ENCODE measurements at places on chromosomes 16 and 17.

GRCh38 chr16:75304521-75305363 lies 53.3 kb upstream of the BCAR1 start:
- no peak for DNase-seq

- DNase-seq: no peak
Measured at GRCh38 chr16:79776243-79776847, 175.8 kb upstream of the MAF start.

DNA sequence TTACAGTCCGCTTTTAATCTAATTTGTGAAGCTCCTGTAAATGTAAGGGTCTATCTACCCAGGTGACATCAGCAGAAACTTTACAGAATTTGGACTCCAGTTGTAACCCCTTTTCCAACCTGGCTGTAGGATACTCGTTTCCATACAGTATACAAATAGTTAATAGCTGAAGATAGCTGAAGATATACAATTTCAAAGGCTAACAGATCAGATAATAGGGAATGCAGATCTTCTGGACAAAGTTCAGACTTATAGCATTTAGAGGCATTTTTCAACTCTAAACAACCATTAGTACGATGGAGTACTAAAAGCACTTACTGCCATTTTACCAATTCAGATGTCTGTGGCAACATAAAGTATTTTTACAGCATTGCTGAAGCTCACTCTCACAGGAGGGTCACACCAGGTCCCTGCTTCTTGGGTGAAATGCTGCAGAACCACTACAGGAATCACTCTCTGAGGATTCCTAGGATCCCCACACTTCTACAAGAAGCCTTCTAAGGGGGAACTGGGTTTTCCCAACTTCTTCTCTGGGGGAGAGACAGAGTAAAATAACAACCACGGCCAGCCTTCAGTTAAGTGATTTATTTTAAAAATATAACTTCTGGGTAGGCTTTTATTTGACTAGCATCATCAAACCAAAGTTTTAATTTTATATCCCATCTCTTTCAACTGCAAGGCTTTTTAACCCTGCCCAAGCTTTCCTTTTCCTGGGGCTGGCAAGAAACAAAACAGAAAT lies 2.9 kb downstream of the VEZF1 start:
- no peak for DNase-seq

DNA sequence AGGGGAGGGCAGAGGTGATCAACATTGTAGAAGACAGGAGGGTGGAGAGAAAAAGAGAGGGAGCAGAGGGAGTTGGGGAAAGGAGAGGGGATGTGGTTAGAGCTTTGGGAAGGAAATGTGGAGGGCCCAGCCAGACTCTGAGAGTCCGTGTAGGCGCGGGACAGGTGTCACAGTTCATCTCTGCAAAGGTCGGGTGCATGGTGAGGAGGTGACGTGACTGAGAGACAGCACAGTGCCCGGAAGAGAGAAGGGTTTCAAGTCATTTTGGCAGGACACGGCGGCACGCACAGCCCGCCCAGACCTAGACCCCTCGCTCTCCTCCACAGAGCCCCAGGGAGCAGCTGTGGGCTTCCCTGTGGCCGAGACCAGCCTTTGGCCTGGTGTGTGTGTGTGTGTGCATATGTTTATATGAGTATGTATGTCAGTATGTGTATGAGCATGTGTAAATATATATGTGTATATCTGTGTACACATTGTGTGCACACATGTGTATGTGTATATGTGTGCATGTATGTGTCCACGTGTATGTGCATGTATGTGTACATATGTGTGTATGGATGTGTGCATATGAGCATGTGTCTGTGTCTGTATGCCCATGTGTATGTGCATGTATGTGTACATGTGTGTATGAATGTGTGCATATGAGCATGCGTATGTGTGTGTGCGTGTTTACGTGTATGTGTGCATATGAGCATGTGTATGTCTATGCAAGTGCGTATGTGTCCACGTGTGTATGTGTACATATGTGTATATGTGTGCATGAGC lies 104.6 kb downstream of the SEC14L1 start:
- DNase-seq: no peak

DNA sequence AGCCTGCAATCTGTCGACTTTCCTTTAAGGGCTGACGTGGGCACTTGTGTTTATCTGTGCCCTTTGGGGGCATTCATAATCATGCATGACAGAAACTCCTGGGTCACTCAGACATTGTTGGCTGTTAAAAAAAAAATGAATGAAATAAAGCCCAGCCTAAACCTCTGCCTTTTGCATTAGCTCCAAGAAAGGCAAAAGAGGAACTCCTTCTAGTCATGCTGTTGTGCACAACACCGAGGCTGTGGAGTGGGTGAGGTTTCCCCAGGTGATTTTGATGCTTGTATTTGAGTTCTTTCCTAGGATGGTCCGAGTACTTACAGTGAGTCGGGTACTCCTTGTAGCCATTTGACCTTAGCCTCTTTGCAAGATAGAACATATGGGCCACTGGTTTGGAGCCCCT lies 49.6 kb upstream of the IRX6 start:
- DNase-seq: no peak

DNA sequence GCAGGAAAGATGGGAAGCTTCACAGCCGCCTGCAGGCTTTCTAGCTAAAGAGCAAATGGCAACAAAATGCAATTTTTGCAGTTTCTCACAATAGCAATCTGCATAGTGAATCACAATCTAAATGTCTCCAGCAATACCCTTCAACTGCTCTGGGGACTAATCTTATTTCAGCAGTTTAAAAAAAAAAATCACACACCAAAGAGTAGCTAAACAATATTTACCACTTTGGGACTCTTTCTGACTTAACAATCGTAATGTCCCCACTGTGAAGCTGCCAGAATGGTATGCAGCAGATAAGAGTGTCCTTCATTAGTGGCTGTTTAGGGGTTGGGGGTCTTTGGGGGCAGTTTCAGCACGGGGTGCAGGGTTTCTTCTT lies 9.8 kb downstream of the CPPED1 start:
- no peak for DNase-seq

GRCh38 chr17:81056312-81056711 lies 21.4 kb downstream of the BAIAP2 start:
- no peak for DNase-seq

GRCh38 chr17:5817475-5818395 lies 233.4 kb upstream of the NLRP1 start:
- no peak for DNase-seq

DNA sequence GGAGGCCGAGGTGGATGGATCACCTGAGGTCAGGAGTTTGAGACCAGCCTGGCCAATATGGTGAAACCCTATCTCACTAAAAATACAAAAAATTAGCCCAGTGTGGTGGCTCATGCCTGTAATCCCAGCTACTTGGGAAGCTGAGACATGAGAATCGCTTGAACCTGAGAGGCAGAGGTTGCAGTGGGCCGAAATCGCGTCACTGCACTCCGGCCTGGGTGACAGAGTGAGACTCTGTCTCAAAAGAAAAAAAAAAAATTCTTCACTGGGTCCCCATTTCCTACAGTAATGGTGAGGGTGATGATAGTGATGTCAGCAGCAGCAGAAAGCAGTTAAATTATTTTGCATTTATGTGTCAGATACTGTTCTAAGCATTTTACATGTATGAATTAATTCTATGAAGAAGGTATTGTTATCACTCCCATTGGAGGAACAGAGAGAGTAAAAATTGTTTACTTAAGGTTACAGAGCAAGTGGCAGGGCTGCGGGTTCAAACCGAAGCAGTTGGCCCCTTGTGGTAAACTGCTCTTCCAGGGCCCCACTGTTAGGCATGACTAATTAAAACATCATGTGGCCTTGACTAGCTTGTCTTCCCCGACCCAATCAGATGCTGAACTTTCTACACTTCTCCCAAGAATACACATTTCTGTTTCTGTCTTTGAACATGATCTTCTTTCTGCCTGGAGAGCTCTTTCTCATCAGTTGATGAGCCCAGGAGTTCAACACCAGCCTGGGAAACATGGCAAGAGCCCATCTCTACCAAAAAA lies 45.8 kb downstream of the STAT3 start:
- no peak for DNase-seq

DNA sequence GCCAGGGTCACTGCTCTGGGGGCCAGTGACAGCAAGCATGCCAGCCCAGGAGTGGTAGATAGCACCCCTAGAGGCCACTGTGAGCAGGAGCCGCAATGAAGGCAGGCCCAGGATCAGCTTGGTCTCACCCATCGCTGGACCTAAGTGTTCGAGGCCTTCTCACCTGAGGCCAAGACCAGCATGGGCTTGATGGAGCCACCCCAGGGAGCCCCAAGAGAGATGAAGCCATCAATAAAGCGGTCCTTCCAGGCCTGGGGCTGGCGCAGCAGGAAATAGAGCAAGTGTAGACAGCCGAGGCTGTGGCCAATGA lies 1.8 kb downstream of the LCAT start:
- DNase-seq: no peak

GRCh38 chr16:10180771-10181163 lies 1.5 kb downstream of the GRIN2A start:
- peak; percentile 22 for DNase-seq

DNA sequence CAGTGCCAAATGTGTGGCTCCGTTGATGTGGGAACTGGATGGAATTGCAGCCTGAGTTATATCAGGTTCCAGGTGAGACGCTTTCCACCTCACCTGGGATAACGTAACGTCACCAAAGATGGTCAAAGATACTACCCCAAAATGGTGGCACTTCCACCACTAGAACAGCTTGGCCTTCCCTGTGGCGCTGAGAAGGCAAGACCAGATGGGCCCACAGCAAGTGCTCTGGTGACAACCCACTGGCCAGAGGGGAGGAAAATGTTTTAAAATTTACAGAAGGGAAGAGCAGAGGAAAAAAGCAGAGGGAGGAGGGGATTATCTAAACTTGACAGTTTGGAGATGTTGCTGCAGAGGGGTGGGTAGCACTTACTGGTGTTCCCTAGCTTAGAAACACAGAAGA lies 7.5 kb upstream of the ITGA2B start:
- no peak for DNase-seq

DNA sequence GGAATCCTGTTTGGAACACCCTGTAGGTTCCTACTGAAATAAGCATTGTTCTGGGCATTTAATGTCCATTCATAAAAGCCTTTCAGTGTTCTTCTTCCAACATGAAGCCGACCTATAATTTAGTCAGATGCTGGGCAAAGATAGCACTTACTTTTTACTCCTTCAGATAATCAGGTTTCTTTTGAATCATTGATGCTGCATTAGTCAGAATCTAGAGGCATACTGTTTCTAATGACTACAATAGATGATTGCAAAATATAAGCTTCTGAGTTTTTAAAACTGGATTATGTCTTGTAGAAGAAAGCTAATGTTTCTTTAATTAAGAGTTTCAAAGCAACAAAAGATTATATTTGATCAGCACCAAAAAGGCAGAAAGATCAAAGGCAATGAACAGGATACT lies 16.0 kb downstream of the MMD start:
- DNase-seq: no peak

DNA sequence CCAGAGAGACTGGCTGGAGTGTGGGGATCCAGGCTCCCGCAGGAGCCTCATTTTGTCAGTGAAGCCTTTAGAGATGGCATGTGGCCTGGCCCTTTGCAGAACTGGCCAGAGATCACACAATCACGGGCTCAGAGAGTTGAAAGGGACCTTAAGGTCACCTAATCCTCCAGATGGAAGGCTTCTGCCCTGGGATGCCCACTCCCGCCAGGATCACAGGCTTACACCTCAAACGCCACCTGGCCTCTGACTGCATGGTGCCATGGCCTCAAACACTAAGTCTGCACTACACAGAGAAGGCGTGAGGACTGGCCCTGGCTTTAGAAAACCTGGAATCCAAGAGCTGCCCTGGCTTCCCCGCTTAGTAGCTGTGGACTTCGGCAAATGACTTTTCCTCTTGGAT lies 306.8 kb upstream of the CCL2 start:
- DNase-seq: no peak

- DNase-seq: no peak
Measured at GRCh38 chr17:50027172-50027880, 28.6 kb upstream of the ITGA3 start.

DNA sequence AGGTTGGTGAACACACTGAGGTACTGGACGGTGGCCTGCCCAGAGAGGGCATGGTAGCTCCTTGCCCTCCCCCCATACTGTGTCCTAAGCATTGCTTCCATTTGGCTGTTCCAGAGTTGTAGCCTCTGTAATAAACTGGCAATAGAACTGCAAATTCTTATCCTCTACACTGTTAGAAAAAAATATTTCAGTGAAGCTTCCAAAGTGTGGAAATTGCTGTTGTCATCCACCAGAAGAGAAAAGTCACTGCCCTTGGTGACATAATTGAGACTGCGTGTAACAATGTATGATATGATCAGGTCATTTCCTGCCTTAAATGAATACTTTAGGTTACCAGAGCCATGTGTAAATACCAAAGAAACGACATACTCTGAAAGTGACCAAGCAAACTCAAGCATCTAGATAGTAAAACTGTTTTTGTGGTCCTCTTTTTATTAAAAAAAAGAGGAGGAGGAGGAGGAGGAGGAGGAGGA lies 65.9 kb downstream of the CEP95 start:
- DNase-seq: no peak

DNA sequence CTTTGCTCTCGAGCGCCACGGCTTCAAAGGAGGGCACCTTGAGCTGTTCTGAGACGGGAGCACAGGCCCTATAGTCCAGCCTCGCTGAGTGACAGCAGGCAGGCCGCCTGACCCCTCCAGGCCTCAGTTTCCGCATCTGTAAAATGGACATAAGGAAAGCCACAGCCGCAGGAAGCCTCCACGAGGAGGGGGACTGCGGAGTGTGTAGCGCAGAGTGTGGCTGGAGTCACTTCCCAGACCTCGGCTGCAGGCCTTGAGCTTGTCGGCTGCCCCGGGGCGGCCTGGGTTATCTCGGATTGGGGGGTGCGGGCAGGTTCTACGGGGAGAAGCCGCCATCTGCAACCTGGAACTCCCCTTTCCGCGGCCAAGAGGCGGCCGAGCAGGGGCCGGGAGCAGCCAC lies 40.8 kb downstream of the ZFPM1 start:
- DNase-seq: no peak

- no peak for DNase-seq
Measured at GRCh38 chr16:31055613-31056012, 18.4 kb downstream of the ZNF668 start.

- no peak for DNase-seq
Measured at GRCh38 chr17:75549246-75550138, 24.0 kb downstream of the LLGL2 start.

- DNase-seq: peak; percentile 42
Measured at GRCh38 chr17:59620518-59621259, 994 bp downstream of the CLTC start.

GRCh38 chr17:81424151-81425017 lies 29.1 kb downstream of the BAHCC1 start:
- no peak for DNase-seq

DNA sequence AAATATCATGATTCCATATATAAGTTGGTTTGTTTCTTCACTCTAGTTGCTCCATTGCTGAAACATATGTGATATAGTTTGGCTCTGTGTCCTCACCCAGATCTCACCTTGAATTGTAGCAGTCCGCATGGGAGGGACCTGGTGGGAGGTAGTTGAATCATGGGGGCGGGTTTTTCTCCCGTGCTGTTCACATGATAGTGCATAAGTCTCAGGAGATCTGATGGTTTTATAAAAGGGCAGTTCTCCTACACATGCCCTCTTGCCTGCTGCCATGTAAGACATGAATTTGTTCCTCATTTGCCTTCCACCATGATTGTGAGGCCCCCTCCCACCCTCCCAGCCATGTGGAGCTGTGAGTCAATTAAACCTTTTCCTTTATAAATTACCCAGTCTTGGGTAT lies 915.5 kb downstream of the KCNJ2 start:
- DNase-seq: no peak

GRCh38 chr16:68332411-68333121 lies 21.7 kb downstream of the PRMT7 start:
- DNase-seq: no peak

- no peak for DNase-seq
Measured at GRCh38 chr17:77839698-77840512, 118.6 kb upstream of the TNRC6C start.

GRCh38 chr17:17514361-17514992 lies 18.3 kb upstream of the RASD1 start:
- no peak for DNase-seq

GRCh38 chr16:1895949-1896675 lies 22.1 kb downstream of the HS3ST6 start:
- no peak for DNase-seq
